AG10803 (cell line): ENCODE measurements at places on chromosomes 3 and 15.
A peak's percentile ranks its signal among the peaks of the same experiment; 100 is the strongest.

DNA sequence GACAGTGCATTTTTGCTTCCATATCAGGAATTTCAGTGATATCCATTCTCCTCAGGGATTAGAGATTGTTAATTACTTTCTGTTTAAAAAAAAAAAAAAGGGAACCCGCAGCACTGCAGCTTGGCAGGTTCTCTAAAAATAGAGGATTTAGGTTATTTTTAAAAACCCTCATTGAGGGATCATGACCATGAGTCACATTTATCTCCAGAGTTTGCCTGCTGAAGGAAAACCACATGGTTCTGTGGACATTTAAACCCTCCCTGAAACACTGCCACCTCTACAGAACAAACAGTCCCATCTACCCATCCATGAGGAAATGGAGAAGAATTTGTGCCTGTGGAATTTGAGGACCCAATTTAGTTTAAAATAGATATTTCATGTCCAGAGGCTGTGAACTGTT lies 66.2 kb upstream of the UBE2E1 start:
- DNase-seq, result peak; percentile 70

GRCh38 chr15:94070356-94071295 lies 160.7 kb upstream of the MCTP2 start:
- DNase-seq, result peak; percentile 55

DNA sequence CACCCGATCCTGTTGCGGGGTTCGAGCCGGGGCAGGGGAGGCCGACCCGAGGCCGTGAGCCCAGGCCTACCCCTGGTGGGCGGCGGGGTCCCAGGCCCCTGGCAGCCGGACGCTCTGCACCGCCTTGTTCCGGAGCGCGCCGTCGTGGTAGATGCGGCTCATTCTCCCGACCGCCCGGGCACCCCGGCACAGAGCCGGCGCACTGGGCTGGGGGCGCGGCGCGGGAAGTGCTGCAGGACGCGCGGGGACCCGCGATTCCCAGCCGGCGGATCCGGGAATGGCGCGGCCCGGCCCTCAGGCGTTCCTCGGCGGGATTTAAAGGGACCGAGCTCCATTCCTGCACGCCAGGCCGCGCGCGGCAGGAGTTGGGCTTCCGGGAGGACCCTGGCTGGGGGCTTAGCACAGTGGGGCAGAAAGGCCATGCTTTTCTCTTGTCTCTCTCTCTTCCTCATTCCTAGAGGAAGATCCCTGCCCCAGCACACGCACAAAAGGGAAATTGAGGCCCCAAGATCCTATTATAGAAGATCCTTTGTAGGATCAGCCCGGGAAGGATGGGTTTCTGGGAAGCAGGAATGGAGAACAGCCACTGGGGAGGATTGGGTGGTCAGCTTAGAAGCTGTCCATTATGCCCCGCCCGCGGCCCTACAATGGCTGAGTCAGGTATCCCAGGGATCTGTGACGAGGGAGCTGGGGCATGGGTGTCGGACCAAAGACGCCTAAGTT lies at the start of gene ARPIN:
TSS of gene ARPIN (minus strand) at position 279 of the 723 bp plus-strand sequence. CDS start at position 162, 117 bp downstream.
- peak; percentile 48 for DNase-seq

GRCh38 chr15:85379403-85380131 lies 836 bp upstream of the AKAP13 start:
- peak; percentile 24 for DNase-seq

GRCh38 chr15:22908830-22909229 lies 70.4 kb downstream of the NIPA2 start:
- DNase-seq, result no peak

DNA sequence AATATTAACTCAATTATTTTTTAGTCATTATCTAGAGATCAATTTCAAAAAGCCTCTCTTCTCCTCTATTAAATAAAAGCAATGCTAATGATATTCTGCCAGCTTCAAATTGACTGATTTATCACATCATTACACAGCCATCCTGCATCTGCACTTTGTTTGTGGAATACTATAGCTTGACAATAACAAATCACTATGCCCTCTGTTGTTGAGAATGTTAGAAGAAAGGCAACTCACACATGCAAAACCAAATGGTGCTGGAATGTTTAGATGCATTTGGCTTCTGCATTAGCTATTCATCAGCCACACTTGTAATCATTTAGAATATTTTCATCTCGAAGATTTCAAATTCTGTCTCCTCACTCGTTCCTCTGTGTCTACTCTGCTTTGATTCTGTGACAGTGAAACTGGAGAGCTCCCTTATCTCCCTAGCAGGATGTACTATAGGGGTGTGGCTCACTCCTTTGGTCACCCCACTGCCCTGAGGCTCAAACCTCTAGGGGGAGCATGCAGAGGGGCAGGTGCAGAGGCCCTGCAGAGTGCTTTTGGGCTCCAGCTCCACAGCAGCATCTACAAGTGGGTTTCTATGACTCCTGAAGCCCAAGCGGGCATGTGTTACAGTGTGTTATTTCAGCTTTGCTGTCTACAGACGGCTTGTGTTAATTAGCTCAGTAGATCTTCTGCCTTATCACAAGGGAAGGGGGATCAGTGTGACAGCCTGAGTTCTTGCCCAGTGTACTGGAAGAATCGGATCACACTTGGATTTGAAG lies 454.1 kb upstream of the BCHE start:
- DNase-seq, result no peak

DNA sequence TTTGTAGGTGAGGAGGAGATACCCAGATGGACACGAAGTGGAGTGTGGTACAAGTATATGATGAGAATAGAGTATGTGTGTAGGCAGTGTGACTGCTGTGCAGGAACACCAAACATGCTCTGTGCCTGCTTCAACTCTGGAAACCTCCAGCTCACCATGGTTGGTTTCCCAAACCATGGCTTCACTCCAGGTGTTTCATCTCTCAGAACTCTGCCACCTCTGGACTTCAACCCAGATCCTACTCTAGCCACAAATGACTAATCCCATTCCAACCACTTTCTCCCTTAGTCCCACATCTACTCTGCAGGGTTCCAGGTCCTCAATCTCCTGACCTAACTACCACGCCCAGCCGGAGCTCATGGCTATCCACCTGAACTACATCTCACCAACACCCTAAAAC lies 102.1 kb downstream of the RYK start:
- peak; percentile 22 for DNase-seq

DNA sequence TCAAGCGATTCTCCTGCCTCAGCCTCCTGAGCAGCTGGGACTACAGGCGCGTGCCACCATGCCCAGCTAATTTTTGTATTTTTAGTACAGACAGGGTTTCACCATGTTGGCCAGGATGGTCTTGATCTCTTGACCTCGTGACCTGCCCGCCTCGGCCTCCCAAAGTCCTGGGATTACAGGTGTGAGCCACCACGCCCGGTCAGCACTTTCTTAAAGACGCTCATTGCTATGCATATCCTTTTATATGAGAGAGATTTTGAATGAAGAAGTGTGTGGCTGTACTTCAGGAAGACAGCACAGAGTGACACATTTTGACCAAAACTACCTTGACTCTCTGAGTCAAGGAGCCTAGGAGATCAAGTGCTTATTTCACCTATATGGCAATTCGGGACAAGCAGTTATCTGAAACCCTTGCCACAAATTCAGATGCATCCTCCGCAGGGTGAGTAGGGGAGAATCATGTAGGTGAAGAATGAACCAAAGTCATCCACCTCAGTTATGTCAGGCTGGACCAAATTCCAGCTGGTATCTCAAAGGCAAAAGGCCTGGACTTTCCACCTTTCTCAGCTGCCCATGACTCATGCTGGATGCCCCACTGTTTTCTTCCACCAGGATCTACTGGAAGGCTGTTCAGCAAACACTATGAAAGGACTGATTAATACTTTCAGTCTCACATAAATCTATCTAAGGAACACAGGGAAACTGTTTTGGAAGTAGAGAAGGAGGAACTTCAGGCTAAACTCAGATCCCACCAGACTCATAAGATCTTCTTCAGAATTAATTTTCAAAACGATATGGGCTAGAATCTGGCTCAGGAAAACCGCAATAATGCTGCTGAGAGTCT lies 31.9 kb downstream of the SUSD5 start:
- DNase-seq, result no peak

- no peak for DNase-seq
Measured at GRCh38 chr3:63508305-63508704, 144.2 kb upstream of the SNTN start.

DNA sequence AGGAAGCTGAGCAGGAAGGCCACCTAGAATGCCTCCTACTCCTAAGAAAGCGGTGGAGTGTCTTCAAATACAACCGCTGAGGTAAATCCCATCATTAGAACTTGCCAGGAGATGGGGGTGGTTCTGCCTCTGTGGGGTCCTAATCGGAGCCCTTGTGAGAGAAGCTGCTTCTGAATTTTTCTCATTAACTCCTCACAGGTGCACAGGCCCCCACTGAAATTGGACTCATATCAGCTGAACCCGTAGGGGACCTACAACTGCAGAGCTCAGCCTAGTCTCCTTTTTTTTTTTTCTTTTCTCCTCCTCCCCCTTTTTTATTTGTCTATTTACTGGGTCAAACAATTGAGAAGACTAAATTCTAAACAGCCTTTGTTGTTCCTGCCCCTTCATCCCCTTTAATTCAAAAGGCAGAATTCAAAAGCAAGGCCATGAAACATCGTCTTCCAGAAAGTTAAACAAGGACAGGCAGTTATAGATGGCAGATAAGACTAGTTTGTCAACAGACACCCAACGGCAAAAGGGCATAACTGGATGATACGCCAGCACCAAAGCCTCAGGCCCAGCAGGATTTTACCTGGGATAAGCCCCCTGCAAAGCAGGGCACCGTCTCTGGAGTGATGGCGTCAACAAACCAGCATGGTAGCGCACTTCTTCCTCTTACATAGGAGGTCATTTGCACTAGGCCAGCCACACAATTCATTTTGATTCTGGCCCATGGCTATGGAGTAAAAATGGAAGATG lies 213.7 kb upstream of the HES1 start:
- no peak for DNase-seq

DNA sequence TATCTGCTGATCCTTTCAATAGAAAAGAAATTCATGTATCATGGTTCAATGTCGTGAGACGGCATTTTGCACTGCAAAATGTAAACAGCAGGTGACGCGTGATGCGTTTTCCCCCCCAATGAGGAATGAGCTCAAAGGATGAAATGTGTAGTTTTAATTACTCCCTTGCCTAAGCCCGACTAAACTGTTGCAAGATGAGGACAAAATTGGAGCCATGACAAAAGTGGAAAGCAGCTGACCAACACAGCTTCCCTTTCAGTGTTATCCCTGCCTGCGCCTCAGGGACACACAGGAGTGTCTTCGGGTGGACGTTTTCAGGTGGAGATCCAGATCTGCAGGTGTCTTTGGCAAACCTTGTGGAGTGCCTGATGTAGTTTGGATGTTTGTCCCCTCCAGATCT lies 92.0 kb downstream of the GABRG3 start:
- DNase-seq, result no peak

DNA sequence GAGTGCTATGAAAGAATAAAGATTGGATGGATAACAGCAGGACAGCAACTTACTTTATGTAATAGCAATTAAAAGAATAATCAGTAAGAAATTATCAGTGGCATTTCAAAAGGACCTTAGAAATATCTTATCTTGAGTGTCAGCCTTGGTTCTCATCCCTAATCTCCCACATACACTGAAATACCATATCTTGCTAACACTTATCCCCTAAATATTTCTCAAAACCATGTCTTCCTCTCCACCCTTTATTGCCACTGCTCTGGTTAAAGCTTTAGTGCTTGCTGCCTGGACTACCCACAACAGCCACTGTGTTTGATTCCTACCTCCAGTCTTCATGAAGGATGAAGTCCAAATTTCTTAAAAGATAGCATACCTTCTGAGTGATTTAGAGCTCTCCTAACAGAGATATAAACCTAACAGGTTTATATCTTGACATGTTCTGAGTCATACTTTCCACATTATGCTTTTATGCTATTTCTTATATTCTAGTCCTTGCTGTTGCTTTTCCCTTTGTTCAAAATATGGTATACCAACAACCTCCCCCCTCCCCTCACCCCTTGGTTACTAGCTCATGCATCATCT lies 202.8 kb downstream of the RSRC1 start:
- no peak for DNase-seq

GRCh38 chr15:94033683-94034020 lies 197.7 kb upstream of the MCTP2 start:
- DNase-seq, result no peak

GRCh38 chr15:41492597-41493204 lies 973 bp upstream of the ITPKA start:
- DNase-seq, result no peak

DNA sequence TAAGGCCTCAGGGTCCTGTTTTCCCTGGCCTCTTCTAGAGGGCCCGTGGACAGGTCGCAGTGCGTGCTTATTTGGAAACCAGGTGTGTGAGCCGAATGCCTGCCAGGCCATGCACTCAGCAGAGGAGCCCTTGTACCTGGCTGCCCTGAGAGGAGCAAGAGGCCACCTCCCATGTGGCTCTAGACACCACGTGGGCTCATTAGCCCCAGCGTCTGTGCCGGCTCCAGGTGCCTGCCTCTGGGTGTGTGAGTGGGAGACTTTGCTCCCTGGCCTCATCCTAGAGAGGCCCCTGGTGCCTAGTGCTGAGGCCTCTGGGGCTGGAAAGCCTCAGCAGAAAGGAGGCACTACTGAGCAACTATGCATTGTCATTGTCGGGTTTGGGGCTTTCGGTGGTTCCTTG lies 50.4 kb downstream of the KLF13 start:
- no peak for DNase-seq

- peak; percentile 65 for DNase-seq
Measured at GRCh38 chr15:66714543-66714981, 12.5 kb downstream of the SMAD6 start.

- DNase-seq, result no peak
Measured at GRCh38 chr15:60235951-60236710, 161.7 kb downstream of the ANXA2 start.

GRCh38 chr3:194130807-194131589 lies 5.0 kb upstream of the HES1 start:
- peak; percentile 50 for DNase-seq

GRCh38 chr15:42329992-42330391 lies 29.3 kb upstream of the CAPN3 start:
- DNase-seq, result no peak

DNA sequence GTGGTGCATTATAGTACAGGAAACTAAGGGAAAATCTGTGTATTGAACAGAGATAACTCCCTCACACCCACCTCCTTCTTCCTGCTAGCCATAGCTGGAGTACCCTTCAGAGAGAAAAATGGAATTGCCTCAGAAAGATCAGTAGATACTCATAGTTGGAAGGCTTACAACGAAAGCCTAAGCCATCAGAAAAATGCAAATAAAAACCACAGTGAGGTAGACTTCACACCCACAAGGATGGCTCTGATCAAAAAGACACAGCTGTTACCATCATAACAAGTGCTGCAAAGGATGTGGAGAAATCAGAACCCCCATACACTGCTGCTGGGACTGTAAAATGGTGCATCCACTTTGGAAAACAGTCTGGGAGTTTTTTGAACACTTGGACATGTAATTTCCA lies 7.4 kb upstream of the DLG1 start:
- DNase-seq, result peak; percentile 97
